ENCODE measurements at places on chromosomes 6 and 20. TPM values are rescaled to one million over a fixed set of nuclear protein-coding genes. Genes with fewer than 3 reads are reported as not detected.

- no peaks in the 10 kb centered on the region for H3K36me3 ChIP-seq
- H3K27me3 ChIP-seq, result no peaks in the 10 kb centered on the region
- DNase-seq, result no peak
- H3K4me3 ChIP-seq, result no peak overlapping the region
- no peaks in the 10 kb centered on the region for H3K4me1 ChIP-seq
- no peak overlapping the region for H3K27ac ChIP-seq
Measured at GRCh38 chr20:59671661-59672471, 67.5 kb downstream of the PHACTR3 start.

DNA sequence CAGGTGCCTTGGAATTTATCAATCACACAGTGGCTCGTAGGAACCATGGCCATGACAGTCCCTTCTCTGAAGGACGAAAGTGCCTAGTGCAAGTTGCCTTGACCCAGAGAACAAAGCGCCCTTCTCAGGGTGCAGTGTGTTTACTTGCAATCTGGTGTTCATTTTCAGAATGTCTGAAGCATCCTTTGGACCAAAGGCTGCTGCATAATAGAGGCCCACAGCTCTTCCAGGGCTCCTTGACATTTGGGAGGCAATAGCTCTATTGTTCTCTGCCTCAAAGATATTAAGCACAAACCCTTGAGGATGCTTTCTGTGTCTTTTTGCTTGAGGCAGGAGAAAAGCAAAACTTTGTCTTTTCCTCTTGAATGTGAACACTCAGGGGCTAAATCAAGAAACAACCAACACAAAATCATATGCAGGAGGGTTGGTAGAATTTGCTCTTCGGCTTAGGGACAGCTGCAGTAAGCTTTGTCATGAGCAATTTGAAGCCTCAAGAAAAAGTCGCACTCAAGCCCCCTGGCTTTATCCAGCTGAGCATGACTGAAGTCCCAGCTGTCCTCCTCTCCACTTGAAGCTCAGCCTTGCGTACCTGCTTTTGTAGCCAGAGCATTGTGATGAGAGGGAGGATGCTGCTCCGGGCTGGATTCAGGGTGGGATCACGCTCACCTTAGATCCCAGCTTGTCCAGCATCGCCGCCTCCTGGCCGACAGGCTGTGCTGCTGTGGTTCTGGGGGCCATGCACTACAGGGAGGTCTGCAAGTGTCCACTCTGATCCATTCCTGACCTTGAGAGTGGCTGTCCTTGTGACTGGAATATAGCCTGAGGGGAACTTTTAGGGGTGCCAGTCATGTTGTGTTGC is 495.4 kb downstream of the CDH26 start:
- no peaks in the 10 kb centered on the region for H3K4me1 ChIP-seq
- no peaks in the 10 kb centered on the region for H3K27me3 ChIP-seq
- DNase-seq, result peak; percentile 82
- H3K27ac ChIP-seq, result no peak overlapping the region

DNA sequence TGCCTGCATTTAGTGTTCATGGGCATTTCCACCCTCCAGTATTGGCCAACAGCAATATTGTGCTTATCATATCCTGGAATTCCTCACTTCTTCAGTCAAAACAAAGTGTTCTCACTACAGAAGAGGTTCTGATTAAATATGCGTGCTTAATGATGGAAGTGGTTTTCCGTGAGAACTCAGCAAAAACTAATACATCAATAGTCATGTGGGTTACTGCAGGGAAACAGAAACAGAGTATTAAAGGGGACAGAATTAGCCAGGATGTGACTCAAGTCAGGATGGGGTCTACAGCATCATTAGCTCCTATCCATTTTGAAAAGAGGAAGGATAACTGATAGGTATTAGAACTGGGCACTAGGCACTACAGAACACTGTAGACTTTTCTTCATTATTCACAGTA is 384.6 kb downstream of the CDKAL1 start:
- peaks cover 2% of the 10 kb centered on the region for H3K4me1 ChIP-seq
- H3K27ac ChIP-seq, result no peak overlapping the region
- H3K27me3 ChIP-seq, result no peaks in the 10 kb centered on the region
- DNase-seq, result no peak

- H3K4me3 ChIP-seq, result no peak overlapping the region
- H3K36me3 ChIP-seq, result no peaks in the 10 kb centered on the region
- DNase-seq, result no peak
- H3K27me3 ChIP-seq, result peaks cover 5% of the 10 kb centered on the region
- H3K4me1 ChIP-seq, result no peaks in the 10 kb centered on the region
Measured at GRCh38 chr20:24672886-24673677, 203.7 kb downstream of the SYNDIG1 start.

DNA sequence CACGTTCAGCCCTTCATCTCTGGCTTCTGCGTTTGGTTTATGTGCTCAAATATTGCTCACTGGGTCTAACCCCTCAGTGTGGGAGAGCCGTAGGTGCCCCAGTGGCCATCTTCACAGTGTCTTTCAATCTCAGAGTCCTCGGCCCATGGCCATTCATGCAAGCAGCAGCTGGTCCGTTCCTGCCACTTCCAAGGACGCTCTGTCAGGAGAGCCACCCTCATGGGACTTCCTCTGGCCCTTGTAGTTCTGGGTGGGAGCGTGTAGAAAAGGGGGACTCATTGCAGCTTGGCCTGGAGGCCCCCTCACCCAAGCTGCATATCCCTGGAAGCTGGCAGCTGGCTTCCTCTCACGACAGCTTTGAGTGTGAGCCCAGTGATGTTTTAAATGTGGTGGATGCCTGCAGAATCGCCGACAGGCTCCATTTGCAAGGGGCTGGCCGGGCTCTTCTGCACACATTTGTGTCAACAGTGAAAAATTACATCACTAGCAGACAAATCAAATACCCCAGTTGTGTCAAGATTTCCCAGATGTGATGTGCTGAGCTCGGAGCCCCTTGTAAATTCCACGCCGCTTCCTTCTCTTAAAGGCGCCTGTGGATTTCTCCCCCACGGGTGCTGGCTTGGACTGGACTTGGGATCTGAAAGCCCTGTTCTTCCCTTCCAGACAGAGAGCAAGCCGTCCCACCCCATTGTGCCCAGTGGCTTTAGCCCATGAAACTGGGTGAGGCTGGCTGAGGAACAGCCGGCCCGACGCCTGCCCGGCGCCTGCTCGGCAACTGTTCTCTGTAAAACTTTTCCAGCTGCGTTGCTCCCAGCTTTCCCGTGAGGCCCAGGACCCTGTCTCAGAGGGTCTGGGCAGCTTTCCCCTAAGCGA is 360.1 kb downstream of the TAF4 start:
- no peak overlapping the region for H3K4me3 ChIP-seq
- no peaks in the 10 kb centered on the region for H3K4me1 ChIP-seq
- H3K27me3 ChIP-seq, result no peaks in the 10 kb centered on the region
- DNase-seq, result no peak

DNA sequence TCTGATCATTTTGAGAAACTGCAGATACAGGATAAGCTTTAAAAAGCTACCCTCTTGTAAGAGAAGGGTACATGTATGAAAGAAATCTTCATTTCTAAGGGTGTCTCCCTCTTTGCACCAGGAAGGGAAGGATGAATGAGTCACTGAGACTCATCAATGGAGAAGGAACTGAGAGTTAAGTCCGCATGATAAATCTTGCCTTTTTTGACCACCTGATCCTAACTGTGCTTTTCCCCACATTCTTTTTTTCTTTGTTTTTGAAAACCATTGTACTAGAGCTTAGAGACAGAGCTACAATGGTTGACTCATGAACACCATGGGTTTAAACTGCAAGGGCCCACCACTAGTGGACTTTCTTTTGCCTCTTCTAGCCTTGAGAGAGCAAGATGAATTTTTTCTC is 353.0 kb upstream of the RGS17 start:
- H3K27me3 ChIP-seq, result no peaks in the 10 kb centered on the region
- H3K36me3 ChIP-seq, result peaks cover 2% of the 10 kb centered on the region
- DNase-seq, result no peak
- H3K4me1 ChIP-seq, result no peaks in the 10 kb centered on the region
- peak overlapping the region; percentile 50 for H3K4me3 ChIP-seq
- no peak overlapping the region for H3K27ac ChIP-seq

DNA sequence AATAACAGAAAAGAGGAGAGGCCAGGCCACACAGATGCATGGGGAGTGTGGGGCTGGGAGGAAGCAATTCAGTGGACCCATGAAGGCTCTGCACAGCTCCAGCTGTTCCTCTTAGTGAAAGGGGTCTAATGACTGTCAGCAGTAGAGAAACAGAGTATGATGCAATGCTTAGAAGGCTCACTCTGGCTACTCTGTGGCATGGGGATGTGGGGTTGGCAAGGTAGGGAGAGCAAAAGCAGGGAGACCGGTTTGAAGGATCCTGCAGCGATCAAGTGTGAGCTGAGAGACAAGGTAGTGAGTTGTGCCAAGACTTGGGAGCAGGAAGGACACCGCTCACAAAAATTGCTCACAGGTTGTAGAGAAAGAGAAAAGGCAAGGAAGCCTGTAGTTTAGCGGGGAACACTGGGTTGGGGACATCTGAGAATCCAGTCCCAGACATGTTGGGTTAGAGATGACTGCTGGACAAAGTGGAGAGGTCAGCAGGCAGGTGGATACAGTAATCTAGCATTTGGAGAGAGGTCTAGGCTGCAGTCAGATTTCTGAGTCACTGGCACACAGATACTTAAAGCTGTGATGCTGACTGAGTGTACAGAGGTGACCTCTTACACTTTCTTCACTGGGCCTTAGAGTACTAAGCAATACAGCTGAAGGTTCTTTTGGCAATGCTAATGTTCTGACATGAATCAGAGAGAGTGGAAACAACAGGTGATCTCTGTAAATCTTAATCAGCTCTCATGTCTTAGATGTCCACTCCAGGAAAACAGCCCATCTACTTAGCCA is 27.1 kb downstream of the NAPB start:
- peaks cover 55% of the 10 kb centered on the region for H3K36me3 ChIP-seq
- DNase-seq, result no peak
- no peak overlapping the region for H3K4me3 ChIP-seq
- no peak overlapping the region for H3K27ac ChIP-seq
- H3K27me3 ChIP-seq, result no peaks in the 10 kb centered on the region
- H3K4me1 ChIP-seq, result no peaks in the 10 kb centered on the region

DNA sequence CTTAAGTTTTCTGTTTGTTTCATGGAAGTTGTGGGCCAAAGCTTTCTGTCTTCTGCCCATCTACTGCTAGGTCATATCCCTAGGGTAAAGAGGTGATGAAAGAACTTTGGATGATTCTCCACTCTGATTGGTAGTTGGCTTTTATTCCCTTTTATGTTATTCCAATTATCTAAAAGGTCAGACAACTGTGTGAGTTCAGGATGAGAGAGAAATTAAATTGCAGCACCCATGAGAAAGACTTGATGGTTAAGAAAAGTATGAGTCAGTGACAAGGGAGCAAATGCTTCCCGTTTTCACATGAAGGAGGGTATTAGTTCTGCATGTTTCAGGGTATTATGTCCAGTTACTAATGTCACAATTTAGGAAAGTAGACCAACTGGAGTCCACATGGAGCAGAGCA is 136.3 kb downstream of the CD109 start:
- H3K4me1 ChIP-seq, result no peaks in the 10 kb centered on the region
- H3K36me3 ChIP-seq, result no peaks in the 10 kb centered on the region
- no peak overlapping the region for H3K27ac ChIP-seq
- H3K4me3 ChIP-seq, result no peak overlapping the region

The PHACTR1 gene
- total RNA-seq, result 9.9 TPM
